ENCODE measurements at places on chromosomes 5 and 9. TPM values are rescaled to one million over a fixed set of nuclear protein-coding genes. Genes with fewer than 3 reads are reported as not detected.

PFN3 gene
- total RNA-seq: not detected

MTX3 gene
- 18.5 TPM for total RNA-seq

PHF24 gene
- not detected for total RNA-seq

PPP3R2 gene
- not detected for total RNA-seq

FOXD4L4 gene
- total RNA-seq: not detected

TDRD7 gene
- total RNA-seq: 4.0 TPM

IQGAP2 gene
- total RNA-seq: 39.1 TPM

F2RL2 gene
- not detected for total RNA-seq

CMBL gene
- total RNA-seq: 1.4 TPM

LRRC19 gene
- total RNA-seq: not detected

CCDC187 gene
- total RNA-seq: 0.07 TPM

Data from activated CD8-positive, alpha-beta T cell treated with anti-CD3 and anti-CD28 coated beads for 36 hours (primary cell).